ENCODE measurements at places on chromosomes 12 and 14.

DNA sequence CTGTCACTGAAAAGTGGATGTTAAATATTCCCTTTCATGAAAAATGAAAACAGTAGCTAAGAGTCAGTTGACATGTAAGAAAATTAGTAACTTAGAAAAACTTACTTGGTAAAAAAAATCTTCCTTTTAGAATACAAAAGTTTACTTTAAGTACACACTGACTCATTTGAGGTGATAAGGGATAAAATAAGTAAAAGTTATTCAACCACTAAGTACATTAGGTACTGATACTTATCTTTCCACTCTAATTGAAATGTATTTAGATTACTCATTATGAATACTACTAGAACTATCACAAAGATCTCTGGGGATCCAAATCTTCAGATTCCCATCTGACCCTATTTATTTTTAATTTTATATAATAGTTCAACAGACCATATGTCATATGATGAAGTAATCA is 12.2 kb downstream of the SYCP3 start:
- no peak for DNase-seq

GRCh38 chr12:43638806-43639205 is 86.8 kb upstream of the ADAMTS20 start:
- DNase-seq: no peak

- DNase-seq: no peak
Measured at GRCh38 chr14:59022144-59022543, 166.3 kb upstream of the DAAM1 start.

DNA sequence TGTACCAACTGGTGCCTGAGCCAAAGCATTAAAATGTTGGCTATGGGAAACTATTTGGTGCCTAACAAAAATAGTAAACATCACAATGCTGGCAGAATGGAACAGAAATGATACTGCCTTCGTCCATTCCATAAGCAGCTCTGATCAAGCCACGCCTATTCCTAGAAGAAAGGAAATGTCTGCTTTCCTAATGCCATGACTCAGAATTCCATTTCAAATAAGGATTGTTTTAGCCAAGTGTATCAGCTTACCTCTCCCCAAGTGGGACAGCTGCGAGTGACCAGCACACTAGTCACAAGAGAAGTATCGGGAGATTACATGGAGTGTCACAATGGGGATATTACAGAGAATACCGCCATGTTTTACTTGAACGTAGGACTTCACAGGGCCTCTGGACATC is 38.7 kb downstream of the GLT8D2 start:
- no peak for DNase-seq

DNA sequence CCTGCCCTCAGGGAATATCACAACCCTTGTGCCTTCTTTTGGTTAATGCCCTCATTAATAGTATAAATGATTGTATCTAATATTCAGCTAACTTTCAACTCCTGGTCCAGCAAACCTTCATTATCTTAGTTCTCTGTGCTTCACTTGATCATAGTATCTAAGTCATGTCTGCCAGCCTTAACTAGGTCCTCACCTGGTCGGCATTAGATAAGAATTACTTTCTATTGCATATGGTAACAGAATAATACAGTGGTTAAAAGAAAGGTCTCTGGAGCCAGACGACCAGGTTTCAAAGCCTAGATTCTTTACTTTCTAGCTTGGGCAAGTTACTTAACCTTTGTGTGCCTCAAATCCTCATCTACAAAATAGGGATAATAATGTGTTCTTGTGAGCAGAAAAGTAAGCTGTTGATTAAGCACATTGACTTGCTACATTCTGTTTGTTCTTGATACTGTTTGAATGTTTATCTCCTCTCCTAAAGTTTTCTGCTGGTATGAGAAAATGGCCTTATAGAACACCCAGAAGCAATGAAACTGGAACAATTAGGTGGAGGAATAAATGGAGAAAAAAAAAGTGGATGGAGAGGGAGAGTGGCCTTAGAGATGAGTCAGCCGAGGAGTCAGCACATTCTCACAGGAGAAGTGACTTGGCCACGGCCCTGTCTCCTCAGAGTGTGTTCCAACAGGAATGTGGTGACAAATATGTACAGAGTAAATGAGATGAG is 176.1 kb downstream of the SLC25A21 start:
- DNase-seq: no peak

GRCh38 chr14:34064349-34064748 is 113.5 kb upstream of the EGLN3 start:
- DNase-seq: no peak

DNA sequence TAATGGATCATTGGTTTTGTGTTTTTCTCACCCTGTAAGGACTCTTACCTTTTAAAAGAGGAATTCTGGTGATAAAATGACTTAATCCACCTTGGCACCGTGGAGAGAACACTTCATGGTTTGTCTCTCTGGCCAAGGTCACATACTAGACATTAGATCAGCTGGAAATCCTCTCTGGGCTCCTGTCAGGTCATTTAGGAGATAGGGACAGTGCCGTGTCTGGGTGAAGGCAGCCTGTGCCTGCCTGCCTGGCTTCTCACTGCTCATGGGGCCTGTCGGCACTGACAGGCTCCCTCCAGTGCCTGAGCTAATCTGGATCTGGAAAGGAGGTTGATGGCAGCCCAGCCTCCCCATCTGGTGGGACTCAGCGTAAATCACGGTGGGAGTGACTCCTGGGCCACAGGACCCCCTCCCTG is 5.7 kb downstream of the CRADD start:
- DNase-seq: no peak

GRCh38 chr12:12722435-12723148 is 5.4 kb downstream of the CDKN1B start:
- no peak for DNase-seq

- DNase-seq: no peak
Measured at GRCh38 chr12:127942981-127943380, 324.0 kb upstream of the TMEM132C start.

DNA sequence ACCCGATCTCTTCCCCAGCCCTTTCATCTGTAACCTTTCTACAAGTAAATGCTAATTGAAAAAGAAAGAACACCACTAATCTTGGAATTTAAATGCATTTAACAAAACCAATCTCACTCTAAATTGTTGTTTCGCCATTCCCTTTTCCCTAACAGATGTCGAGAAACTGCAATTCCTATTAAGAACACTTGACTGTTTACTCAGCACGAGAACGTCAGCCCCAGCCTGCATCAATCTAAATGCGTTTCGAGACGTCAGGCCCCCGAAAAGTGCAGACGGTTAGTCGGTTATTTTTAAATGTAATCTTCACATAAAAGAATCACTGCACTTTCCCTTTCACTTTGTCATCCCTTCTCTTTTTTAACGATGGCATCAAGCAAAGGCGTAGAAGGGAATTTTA is 837.6 kb downstream of the VRK1 start:
- DNase-seq: no peak

DNA sequence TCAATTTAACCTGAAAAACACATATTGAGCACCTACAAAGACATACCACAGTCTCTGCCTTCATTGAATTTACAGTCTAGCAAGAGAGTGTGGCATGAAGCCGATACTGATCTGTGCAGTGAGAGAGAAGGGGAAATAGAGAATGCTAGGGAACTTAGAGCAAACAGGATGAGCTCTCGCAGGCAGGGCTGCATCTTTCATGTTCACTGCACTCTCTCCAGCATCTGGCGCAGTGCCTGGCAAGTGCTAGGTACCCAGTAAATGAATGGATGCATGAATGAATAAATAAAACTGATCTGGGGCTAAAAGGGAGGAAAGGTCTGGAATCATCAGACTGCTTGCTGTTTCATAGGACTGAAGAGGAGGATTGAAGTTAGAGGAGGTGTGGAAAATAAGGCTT is 256.5 kb upstream of the NPAS3 start:
- DNase-seq: no peak

GRCh38 chr14:103904493-103905107 is 23.7 kb upstream of the TDRD9 start:
- DNase-seq: no peak

DNA sequence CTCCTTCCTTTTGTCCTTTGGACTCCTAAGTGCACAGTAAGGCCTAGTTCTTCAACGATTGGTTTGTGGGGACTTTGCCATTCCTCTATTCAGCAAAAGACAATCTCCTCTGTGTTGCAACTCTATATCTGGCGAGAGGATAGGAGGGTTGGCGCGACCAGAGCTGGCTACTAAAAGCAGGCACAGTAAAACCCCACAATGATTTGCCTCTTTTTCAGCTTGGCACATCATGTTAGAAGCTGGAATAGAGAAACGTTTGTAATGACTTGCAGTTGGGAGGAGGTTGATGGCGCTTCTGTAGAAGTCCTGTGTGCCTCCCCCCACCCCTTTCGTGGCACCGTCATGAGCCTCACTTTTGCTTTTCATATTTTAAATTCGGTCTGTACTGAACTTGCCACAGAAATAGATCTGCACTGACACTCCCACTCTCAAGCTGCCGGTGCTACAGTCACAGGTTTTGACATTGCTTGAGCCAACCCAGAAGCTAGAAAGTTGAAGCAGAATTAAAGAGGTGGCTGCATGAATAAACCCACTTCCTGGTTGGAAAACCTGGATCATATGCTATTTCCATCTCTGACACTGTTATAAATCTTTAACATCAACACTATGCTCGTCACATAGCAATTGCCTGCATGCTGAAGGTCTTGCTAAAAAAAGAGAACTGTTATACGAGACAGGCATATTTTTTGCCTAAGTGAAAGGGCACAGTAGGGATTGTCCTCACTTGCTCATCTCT is 315.3 kb upstream of the PRICKLE1 start:
- DNase-seq: no peak

GRCh38 chr14:95656634-95657033 is 29.6 kb upstream of the TCL1B start:
- no peak for DNase-seq

DNA sequence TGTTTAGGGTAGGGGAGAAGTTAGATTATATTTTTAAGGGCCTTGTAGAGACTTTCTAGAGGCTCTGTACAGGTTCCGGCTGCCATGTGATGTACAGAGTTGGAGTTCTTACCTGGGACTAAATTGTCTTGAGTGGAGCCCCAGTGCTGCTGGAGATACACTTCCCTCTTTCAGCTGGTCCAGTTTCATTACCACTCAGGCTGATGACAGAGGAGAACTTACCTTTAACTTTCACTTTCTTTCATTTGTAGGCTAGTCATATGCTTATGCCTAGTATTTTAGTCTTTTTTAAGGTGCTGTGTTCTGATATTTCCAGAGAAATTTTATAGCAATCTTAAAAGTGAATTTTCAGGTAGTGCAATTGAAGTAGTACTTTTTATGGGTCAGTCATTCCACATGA is 117.3 kb downstream of the ERC1 start:
- DNase-seq: no peak

DNA sequence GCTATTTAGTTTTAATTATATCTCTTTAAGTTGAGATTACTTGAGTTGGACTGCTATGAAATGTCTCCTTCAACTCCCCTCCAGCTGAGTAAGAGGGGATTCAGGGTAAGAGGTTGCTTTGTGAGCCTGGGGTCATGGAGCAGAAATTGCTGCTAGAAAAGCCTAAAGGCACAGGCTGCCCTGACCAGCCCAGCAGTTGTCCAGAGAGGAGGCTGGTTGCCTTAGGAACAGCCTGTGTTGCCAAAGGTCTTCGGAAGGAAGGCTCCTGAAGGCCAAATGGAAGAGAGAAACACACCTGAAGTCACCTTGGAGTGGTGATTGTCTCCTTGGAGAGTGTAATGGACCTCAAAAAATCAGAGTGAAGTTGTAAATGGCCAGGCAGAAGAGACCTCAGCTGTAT is 235.5 kb upstream of the PDE3A start:
- DNase-seq: no peak

DNA sequence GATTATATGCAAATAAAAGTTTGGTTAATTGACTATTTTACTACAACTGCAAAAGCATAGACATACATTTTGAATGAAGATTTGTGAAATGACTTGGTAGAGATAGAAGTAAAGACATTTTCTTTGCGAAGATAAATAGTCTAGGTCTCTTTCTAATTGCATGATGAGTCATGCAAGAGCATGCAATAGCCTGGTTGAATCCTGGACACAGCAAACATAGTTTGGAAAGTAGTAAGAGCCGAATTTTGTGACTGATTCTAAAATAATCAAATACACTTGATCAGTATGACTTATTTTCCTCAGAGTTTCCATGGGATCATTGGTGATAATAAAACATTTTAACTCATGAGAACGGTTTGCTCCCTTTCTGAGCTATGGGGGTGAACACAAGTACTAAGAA is 27.7 kb upstream of the CAND1 start:
- DNase-seq: no peak

DNA sequence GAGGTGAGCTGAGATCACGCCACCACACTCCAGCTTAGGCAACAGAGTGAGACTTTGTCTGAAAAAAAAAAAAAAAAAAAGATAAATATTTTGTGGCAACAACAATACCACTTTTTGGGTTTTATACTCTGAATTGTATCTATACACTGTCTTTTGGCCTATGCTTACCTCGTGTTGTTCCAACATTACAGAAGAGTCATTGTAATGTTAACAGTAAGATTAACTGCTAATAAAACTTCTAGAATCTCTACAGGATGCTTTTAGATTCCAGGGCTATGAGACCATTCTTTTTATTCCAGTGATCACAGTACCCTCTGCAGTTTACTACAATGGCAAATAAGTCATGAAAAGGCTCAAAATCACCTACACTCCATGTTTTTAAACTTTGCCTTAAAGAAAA is 11.6 kb downstream of the IFT81 start:
- no peak for DNase-seq

DNA sequence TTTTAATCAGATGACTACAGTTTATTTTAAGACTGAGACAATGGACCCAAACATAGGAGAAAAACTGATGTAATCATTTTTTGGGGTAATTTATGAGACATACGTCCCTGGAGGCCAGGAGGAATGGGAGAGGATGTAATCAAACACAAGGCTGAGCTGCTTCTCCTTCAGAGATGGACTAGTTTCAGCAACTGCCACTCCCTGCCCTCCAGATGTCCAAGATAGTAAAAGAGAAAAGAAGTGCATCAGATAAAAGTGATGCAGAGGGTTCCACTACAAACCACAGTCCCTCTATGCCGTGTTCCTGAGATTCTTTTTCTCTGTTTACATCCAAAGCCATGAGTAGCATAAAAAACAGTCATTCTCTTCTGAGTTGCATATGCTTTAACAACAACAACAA is 101.1 kb downstream of the DACT1 start:
- DNase-seq: no peak

DNA sequence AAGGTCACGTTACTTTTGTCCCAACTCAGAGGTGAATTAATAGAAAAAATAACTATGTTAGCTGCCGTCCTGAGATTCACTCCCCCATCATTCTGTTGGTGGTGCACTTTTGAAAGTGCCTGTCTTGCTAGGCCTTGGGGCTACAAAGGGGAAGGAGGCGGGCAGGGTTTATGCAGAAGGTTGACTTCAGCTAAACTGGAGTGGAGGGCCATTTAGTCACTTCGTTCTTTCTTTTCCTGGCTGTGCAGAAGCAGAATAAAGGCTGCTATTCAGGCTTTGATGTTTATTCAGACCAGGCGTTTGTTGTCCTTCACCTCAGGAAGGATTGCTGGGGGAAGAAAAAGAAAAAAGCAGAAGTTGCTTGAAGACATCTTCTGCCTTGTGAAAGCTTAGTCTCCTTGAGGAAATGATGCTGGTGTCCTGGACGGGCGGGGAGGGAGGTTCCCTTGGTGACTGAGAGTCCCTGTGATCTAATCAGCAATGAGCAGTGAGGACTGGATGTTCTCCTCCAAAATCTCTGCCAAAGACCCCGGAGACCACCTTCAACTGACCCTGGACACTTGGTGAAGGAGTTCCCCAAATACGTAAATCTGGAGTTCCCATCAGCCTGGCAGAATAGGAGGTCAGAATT is 4.0 kb downstream of the GLT1D1 start:
- no peak for DNase-seq

- DNase-seq: no peak
Measured at GRCh38 chr12:124531906-124532305, 35.5 kb downstream of the NCOR2 start.

GRCh38 chr12:67509666-67510386 is 138.7 kb upstream of the DYRK2 start:
- DNase-seq: no peak

- no peak for DNase-seq
Measured at GRCh38 chr14:94767321-94767878, 2.5 kb downstream of the GSC start.
